ENCODE measurements at places on chromosomes 12 and 14.

DNA sequence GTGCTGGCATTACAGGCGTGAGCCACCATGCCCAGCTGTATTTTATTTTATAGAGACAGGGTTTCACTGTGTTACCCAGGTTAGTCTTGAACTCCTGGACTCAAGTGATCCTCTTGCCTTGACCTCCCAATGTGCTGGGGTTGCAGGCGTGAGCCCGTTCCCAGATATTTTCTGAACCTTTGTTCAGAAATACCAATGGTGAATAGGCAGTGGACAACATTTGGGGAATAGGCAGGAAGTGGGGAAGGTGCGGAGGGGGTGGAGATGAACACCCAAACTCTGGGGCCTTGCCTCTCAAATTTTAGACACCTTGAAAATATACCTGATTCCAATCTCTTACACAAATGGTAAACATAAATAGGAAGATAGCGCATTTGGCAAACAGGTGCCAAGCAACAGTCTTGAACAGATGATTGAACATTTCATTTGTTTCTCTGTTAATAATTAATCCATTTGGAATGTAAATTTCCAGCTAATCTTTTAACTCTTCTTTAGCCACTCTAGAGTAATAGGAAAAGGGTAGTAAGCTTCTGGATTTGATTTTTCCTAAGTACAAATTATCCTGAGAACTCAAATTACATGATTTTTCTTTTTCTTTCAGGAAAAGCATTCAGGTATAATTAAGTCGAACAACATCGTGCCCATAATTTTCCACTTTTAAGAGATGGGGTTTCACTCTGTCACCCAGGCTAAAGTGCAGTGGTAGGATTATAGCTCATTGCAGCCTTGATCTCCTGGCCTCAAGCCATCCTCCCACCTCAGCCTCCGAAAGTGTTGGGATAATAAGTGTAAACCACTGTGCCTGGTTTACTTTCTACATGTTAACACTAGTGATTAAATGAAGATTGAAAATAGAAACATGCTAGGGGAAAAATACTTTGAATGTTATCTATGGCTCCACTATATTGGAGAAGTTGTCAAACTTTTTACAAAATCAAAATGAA is 22.9 kb upstream of the RNF34 start:
- no peak for DNase-seq

DNA sequence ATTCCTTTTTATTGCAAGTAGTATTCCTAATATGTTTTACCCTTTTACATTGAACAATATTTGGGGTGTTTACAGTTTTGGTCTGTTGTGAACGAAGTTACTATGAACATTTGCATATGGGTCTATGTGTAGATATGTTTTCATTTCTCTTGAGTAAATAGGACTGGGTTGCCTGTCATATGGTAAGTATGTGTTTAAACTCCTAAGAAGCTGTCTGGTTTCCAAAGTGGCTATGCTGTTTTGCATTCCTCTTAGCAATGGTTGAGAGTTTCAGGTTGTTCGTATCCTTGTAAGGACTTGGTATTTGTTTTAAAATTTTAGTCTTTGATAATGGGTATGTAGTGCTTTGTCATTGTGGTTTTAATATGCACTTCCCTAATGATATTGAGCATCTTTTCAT is 6.3 kb downstream of the METAP2 start:
- no peak for DNase-seq

DNA sequence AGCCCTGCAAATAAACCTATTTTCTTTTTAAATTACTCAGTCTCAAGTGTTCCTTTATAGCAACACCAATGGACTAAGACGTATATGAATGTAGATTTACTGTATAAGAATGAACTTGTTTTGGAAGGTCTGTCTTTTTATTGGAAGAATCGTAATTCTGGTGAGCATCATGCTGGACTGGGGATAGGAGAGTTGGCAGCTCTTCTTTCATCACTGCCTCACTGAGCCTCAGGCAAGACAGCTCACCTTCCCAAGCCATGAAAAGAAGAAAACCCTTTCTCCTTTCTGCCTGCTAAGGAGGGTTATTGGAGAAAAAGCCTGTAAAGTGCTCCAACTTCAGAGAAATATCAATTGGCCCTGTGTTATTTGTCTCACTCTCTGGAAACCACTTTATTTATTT is 9.1 kb upstream of the RNF34 start:
- peak; percentile 13 for DNase-seq

DNA sequence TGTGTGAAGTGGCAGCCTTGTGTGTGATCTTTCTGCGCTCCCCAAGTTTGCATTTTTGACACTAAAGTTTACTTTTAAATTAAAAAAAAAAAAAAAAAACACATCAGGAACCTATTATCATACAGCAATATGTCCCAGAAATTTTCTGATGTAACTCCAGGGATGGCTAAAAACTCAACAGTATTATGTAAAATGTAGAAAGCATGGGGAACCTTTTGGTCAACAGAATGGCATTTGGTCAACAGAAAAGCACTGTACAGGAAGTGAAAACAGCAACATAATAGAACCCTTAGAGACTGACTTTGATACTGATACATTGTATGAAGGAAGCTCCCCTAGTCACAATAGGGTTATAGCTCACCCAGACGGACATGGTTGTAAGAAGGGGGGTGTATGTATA is 224.3 kb downstream of the ITPR2 start:
- no peak for DNase-seq

GRCh38 chr14:66507722-66508546 is at the start of gene GPHN:
Gene GPHN, plus strand, starts transcription at chr14:66508147.
- peak; percentile 99 for DNase-seq

Measured in lower leg skin (tissue), 4 donors.